ENCODE measurements at places on chromosomes 5 and 9.
A peak's percentile ranks its signal among the peaks of the same experiment; 100 is the strongest.

DNA sequence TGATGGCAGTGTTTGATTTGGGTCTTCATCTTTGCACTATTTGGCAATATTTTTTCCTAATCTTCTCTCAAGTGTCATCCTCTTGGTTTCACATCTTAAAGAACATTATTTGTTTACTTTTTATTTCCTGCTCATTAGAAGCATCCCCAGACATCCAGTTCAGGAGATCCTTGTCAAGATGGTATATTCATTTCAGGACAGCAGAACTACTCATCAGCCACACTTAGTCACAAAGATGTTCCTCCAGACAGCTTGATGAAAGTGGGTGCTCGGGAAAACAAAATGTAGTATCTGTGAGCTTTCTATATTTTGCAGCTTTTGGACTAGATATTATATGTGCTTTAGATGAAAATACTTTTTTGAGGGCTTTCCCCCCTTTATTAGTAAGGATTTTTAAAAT, 72.1 kb upstream of the SREK1 start:
- DNase-seq = no peak

DNA sequence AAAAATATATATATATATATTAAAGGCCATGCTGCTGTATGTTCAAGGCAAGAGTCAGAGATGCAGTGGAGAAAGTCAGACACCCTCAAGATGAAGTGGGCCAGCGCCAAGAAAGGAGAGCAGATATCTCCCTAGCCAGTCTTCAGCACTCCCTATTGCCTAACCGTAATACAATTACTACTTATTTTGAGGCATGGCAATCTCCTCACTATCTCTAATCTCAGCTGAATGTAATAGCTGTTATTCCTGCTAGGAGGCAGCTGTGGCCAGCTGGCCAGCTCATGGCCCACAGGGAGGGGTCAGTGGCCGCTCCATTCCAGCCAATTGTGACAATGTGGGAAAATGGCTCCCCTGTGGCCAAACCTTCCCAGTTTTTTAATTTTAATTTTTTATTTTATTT, 87.5 kb upstream of the FBXW11 start:
- DNase-seq = no peak

- no peak for DNase-seq
These were observed 516.6 kb downstream of the RAB3C start for GRCh38 chr5:59099270-59099994.

DNA sequence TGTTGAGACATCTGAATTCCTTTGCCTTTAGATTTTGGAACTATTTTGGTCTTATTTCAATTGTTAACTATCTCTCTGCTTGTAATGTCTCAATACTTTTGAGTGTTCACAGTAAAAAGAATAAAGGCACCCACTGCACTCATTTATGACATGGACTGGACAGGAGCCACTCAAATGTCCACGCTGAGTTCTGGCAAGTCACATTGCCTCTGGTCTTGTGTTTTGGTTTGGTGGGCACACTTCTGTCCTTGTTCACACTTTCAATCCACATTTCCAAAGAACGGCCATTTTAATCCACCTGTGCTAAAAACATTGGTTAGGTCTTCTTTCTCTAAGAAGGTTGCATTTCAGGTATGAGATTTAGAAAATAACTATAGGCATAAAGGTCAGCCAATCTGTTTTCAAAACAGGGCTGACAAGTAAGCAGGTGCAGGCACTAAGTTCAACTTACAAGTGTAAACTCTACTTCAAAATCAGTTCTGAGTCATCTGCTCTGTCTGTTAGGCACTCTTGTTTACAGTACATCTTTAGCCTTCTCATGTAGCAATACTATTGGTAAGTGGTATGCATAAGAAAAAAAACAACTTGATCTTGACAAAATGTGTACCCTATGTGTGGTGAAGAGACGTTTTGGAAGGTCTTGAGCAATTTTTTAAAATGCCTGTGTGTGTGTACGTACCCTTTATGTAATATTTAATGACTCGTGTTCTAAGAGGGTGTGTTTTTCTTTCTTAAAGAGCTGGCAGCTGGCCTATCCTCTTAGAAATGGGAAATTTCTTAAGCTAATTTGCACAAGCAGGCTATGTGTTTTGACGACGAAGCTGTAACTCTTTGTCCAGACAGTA, 31.5 kb upstream of the ZFAND5 start:
- DNase-seq = no peak

DNA sequence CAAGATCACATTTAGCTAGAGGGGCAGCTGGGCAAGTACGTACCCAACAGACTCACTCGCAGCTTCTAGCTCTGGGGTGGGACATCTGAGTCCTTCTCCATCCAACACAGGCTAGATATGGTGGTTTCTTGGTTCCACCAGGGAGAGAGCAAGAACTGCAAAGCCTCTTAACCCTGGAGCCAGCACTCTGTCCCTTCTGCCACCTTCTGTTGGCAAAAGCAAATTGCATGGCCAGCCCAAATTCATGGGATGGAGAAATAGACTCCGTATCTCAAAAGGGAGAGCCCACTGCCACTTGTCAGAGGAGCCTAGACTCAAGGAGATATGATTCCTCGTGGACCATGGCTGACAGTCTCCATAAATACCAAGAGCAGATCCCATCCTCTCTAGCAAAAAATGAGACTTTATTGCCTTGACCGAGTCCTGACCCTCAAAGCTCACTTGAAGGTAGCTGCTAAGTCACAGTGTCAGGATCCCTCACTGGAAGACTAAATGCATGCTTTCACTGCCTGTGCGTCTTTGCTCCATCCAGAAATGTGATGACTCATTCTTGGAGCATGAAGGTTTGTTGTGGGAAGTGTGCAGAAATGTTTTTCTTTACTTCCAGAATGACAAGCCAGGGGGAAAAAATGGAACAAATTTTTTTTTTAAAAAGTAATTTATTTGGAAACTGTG, 28.8 kb upstream of the ROR2 start:
- DNase-seq = peak; percentile 71

DNA sequence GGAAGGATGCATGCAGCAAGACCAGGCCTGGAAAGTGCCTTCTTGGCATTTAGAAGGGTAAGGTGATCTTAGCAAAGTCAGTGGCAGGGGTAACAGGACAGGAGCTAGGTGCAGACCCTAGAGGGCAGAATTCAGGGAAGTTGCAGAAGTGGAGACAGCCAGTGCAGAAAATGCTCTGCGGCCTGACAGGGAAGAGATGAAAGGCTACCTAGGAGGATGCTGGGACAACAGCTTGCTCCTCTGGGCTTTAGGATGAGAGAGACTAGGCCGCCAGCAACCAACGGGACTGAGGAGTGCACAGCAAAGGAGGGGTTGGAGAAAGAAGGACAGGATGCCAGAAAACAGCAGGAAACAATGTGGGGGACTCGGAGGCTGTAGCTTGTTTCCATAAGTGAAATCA, 219.9 kb downstream of the FSTL4 start:
- DNase-seq = no peak

- no peak for DNase-seq
These were observed 264.9 kb upstream of the EFNA5 start for GRCh38 chr5:107935645-107936044.

GRCh38 chr9:132616725-132617124, 34.3 kb downstream of the BARHL1 start:
- no peak for DNase-seq

GRCh38 chr9:19104515-19105282, 2.0 kb upstream of the HAUS6 start:
- no peak for DNase-seq

GRCh38 chr9:107312376-107313050, 29.4 kb downstream of the RAD23B start:
- no peak for DNase-seq

GRCh38 chr9:93248386-93249040, 64.6 kb downstream of the WNK2 start:
- no peak for DNase-seq

DNA sequence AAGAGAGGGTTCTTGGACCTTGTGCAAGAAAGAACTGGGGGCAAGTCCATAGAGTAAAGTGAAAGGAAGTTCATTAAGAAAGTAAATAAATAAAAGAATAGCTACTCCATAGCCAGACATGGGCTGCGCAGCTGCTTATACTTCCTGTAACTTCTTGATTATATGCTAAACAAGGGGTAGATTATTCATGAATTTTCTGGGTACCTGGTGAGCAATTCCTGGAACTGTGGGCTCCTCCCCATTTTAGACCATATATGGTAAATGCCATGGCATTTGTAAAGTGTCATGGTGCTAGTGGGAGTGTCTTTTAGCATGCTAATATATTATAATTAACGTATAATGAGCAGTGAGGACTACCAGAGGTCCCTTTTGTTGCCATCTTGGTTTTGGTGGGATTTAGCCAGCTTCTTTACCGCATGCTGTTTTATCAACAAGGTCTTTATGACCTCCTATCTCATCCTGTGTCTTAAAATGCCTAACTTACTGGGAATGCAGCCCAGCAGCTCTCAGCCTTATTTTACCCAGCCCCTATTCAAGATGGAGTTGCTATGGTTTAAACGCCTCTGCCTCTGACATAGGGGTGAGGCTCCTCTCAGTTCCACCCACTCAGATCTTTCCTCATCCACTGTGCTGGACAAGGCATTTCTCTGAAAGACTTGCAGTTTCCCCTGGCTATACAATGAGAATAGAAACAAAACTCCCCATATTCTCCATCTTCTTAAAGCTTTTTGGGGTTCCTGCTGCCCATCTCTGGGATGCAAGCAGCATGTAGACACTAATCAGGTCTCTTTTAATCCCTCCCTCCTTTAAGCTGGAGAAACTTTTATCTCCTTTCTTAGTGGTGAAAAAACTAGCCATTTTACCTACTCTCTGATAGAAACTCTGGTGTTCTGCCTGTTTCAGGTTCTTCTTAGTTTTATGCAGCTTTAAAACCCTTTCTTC, 91.2 kb downstream of the ARRDC3 start:
- no peak for DNase-seq

DNA sequence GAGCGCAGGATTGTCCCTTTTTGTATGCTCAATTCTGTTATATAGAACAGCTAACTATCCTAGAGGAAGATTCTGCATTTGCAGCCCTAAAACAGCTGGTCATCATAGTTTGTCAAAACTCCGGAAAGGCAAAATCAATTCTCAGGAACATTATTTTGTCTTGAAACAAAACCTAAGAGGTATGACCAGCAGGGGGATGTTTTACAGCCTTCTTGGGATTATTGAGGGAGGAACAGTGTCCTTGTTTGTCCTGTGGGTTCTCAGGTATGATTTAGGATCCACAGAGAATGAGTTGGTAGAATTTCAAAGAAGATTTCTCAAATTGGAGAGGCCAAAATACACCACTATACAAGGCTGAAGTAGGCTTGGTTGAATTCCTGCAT, 136.4 kb downstream of the ZSWIM6 start:
- DNase-seq = no peak

GRCh38 chr9:127122176-127123063, at the start of gene ANGPTL2:
ANGPTL2 (minus strand) TSS chr9:127122635; CDS start chr9:127108731, 13,904 bp downstream.
- DNase-seq = peak; percentile 51

- no peak for DNase-seq
These were observed 68.9 kb downstream of the MACROH2A1 start for GRCh38 chr5:135329913-135330797.

DNA sequence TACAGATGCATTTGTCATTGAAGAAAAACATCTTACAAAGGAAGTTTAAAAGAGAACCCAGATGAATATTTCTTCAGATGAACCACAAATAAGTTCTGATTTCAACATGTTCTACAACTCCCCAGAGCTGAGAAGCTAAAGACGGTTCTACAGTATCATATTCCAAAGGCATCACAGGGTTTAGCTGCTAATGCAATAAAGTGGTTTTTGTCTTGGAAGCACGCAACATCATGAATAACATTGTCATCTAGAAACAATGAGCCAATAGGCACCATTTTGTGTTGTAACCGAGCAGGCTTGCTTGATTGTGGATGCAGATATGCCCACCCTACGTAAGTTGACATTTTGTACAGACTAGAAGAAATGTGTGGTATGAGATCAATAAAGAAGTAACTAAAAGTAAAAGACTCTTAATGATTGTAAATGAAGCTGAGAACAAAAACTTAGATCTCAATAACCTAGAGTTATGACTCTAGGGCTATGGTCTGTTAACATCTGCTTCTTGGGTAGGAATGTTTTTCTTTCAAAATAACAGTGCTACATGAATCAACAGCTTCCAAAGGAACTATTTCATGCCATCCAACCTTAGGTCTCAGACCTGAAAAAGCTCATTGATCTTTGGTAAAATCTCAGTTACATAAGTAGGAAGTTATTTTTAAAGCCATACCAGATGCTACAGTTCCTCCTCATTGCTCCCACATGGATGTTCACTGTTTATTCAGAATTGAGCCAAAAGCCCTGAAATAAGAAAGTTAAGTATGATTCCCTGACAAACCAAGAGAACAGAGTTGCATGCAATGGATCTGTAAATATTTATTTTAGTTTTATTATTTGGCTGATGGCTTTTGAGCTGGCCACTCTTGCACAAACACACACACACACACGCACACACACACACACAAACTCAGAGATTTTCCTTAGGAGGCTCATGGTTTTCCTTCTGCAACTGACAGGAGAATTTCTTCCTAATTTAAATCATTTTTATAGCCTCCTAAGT, 118.7 kb upstream of the SLCO6A1 start:
- no peak for DNase-seq

- no peak for DNase-seq
These were observed 5.5 kb downstream of the SMC2 start for GRCh38 chr9:104099630-104100029.

DNA sequence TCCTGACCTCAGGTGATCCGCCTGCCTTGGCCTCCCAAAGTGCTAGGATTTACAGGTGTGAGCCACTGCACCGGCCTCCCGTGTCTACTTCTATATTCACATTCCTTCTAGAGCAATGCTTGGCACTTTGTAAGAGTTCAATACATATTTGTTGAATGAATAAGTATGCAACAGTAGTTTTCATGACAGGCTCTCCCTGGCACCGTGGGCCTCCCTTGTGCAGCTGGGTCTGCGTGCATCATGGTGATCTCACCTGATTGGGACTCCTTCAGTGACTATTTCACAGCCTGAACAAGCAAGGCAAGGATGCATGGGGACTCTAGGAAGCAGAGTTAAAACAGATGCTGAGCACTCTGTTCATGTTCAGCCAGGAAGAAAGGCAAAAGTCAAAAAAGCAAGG, 6.8 kb upstream of the ZBTB34 start:
- no peak for DNase-seq

DNA sequence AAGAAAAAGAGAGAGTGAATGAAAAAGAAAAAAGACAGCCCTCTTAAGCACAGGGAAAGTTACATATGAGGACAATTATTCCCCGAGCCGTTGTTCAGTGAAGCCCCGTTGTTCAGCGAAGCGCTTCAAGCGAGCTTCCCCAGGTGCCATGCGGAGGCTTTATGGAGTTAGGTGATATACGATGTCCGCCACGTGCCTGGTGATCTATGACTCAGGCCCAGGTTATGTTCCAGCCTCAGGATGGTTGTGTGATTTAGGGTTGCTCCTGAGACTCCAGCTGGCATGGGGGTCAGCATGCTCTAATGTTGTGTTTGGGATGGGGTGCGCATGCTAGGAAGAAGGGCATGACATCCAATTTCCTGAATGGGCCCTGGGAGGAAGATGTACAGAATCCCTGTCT, 365.6 kb downstream of the CDK5RAP2 start:
- DNase-seq = no peak

- DNase-seq = no peak
These were observed 275.5 kb upstream of the TMEM161B start for GRCh38 chr5:88544136-88544645.

- no peak for DNase-seq
These were observed 37.4 kb downstream of the JMY start for GRCh38 chr5:79273341-79273740.

GRCh38 chr9:106981396-106982287, 118.7 kb downstream of the ZNF462 start:
- no peak for DNase-seq

Measured in HS-27A (cell line).